ENCODE measurements at places on chromosomes 1 and 21.

GRCh38 chr1:87584586-87584985 is 255.9 kb downstream of the LMO4 start:
- no peak for DNase-seq

- DNase-seq = no peak
These were observed 33.1 kb upstream of the DMBX1 start for GRCh38 chr1:46456411-46456963.

GRCh38 chr1:31644560-31645273 is at the start of gene PEF1:
Gene PEF1 (minus strand): TSS chr1:31644876. CDS start chr1:31644864, 12 bp downstream.
- peak; percentile 100 for DNase-seq

GRCh38 chr1:57594002-57594401 is 170.1 kb upstream of the DAB1 start:
- no peak for DNase-seq

GRCh38 chr1:153417136-153417888 is 992 bp downstream of the S100A7A start:
- no peak for DNase-seq

All from dorsolateral prefrontal cortex (tissue), 122 donors.